ENCODE measurements at places on chromosomes 12 and 14.

- no peak for DNase-seq
Observed at GRCh38 chr14:89855961-89856656, 98.4 kb downstream of the EFCAB11 start.

GRCh38 chr14:99132821-99133635 is 139.0 kb downstream of the BCL11B start:
- DNase-seq = no peak

GRCh38 chr12:121025442-121026226 is 9.3 kb upstream of the C12orf43 start:
- DNase-seq = no peak

- peak; percentile 31 for DNase-seq
Observed at GRCh38 chr12:110199339-110200123, 75.4 kb downstream of the IFT81 start.

DNA sequence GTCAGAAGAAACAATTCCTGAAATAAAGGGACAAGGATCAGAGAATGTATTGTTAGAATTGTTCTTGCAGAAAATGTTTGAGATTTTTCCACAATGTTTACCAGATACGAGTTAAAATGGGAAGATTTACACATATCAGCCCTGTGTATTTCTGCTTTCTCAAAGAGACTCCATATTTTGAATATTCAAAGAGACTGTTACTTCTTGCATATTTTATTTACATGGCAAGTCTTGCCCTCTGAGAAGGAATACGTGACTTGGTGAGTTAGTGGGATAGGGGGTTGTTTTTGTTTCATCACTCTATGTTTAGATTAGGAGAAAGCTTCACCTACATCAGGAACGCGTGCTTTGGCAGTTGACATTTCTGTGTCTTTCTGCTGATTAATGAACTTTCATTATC is 56.1 kb upstream of the ZDHHC17 start:
- no peak for DNase-seq

DNA sequence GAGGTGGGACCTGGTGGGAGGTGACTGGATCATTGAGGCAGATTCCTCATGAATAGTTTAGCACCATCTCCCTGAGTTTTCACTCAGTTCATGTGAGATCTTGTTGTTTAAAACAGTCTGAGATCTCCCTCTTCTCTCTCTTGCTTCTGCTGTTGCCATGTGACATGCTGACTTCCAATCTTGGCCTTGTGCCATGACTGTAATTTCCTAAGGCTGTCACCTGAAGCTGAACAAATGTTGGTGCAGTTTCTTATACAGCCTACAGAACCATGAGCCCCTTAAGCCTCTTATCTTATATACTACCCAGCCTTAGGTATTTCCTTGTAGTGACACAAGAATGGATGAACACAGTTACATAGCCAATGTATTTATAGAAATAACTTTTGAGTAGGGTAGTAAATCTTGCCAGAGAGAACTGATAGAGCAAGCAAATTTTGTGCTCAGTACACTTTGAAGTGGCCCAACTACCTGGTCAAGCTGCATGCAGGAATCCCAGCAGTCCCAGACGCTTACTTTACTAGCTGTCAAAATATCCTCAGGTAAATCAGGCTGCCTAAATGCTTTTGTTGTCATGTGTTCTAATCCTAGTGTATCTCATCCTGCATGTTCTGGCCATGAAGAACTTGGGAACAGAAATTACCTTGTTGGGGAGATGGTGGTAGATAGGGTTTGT is 445.6 kb upstream of the MIS18BP1 start:
- DNase-seq = no peak
